Frontal cortex (tissue), 4 donors: ENCODE measurements at places on chromosomes 7 and 10.

DNA sequence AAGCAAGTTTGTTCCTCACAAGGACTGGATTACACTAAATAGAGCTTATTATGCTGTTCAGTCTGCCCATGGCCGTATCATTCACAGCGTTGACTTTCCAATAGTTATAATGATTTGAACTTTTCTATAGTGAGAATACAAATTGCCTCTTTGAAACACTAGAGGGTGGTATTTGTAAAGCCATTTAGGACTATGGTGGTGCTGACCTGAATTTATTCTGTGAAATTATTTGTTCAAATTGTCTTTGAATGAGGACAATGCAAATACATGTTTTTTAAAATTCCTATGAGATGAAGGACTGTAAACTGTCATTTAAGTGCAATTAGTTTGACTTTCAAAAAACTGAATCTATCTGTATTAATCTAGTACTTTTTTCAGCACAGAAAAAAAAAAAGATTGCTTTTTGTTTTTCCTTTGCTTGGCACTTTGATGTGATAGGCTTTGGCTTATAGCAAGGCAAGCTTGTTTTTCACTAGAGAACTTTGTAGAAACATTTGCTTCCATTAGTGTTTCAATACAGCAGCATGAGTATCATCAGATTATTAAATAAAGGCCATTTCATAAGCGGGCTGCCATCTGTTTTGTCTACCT is 122.7 kb upstream of the TMEM229A start:
- peak; percentile 6 for DNase-seq

- DNase-seq = no peak
Measured at GRCh38 chr7:130346177-130346905, 1.7 kb downstream of the CPA5 start.

GRCh38 chr7:67484244-67484751 is 487.7 kb downstream of the TYW1 start:
- DNase-seq = peak; percentile 57

DNA sequence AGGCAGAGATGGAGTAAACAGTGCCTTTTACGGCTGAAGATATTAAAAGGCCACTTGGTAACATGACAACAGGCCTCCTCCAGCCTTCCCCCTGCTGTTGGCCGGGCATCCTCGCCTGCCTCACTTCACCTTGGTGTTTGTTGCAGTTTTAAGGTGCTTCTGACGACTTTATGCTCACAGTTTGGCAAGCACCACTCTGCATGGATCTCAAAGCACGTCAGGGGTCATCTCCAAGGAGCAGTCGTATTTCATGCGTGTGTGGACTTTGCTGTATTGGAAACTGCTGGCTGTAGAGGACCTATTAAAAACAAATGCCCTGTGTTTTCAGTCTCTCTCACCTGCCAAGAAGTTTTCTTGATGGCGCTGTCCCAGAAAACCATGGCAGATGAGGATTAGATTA is 483.1 kb downstream of the RPS24 start:
- DNase-seq = no peak

- DNase-seq = no peak
Measured at GRCh38 chr10:63137306-63137705, 4.2 kb downstream of the NRBF2 start.

GRCh38 chr10:133224756-133225372 is 5.2 kb upstream of the UTF1 start:
- no peak for DNase-seq

DNA sequence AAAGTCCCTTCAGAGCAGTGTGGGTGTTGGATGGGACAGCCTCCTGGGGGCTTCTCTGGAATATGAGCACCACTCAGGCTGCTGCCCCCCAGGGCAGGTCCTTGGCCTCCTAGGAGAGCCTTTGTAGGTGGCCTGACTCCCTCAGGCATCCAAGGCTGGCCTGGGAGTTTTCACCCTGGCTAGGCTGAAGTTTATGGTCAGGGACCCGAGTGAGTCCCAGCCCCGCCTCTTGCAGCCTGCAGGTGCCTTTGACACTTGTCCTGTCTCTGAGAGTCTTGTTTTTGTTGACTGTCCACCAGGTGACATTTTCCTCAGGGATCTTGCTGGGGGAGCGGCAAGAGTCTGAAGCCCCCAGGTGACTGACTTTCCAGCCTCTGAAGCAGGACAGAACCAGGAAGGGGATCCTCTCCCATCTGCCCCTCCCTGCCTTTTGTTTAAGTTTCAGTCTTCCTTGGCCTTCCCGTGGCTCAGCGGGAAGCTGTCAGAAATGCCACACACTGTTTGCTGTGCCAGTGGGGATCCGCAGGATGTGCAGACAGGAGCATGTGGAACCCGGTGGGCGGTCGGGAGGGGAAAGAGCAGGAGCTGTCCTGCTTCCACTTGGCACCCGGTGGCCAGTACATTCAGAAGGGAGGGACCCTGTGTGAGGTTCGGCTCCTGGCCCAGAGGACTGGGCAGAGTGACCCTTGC is 59.5 kb downstream of the LRRC18 start:
- DNase-seq = no peak

- DNase-seq = no peak
Measured at GRCh38 chr7:147541261-147541660, 1049.3 kb upstream of the C7orf33 start.

DNA sequence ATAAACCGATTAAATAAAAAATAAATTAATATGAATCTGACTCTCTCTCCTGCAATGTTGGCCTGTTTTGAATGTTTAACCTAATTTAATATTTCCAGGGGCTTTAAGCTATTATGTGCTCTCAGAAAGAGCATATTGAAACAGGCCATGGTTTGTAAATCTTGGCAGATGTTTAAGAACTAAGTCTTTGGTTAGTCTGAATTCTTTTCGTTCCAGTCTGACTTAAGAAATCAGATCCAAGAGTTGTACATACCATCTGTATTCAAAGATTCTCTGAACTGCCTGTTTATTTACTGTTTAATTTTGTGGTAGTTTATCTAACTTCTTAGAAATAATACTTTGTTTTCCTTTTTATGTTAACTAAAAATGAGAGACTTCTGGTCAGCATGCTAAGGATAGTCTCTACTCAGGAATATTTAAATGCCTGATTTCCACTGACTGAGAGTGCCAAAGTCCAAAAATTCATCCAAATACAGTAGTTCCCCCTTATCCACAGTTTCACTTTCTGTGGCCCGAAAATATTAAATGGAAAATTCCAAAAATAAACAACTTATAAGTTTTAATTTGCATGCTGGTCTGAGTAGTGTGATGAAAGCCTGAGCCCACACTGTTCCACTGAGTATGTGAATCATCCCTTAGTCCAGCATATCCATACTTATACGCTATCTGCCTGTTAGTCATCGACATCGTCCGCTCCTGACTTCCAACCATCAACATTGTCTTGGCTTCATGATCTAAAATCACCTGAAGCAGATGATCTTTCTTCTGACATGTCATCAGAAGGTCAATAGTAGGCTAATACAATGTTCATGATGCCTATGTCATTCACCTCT is 238.1 kb upstream of the CSTF2T start:
- no peak for DNase-seq

GRCh38 chr7:5693529-5693928 is 87.9 kb downstream of the RNF216 start:
- no peak for DNase-seq

GRCh38 chr7:131371411-131371810 is 43.7 kb downstream of the MKLN1 start:
- no peak for DNase-seq

- no peak for DNase-seq
Measured at GRCh38 chr7:127287133-127287532, 34.4 kb upstream of the GRM8 start.

GRCh38 chr7:124269774-124270173 is 236.9 kb upstream of the TMEM229A start:
- no peak for DNase-seq

DNA sequence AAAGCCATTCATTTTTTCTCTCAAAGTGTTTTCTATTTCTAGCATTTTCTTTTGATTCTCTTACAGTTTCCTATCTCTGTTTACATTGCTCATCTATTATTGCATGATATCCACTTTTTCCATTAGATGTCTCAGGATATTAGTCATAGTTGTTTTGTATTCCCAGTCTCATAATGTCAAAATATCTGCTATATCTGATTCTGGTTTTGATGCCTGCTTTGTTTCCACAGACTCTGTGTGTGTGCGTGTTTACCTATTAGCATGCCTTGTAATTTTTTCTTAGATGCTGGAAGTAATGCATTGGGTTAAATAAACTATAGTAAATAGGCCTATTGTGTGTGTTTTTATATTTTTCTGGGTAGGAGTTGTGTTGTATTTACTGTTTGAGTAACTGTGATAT is 1126.3 kb downstream of the SORCS1 start:
- no peak for DNase-seq

- no peak for DNase-seq
Measured at GRCh38 chr7:106021151-106022067, 58.3 kb downstream of the CDHR3 start.

DNA sequence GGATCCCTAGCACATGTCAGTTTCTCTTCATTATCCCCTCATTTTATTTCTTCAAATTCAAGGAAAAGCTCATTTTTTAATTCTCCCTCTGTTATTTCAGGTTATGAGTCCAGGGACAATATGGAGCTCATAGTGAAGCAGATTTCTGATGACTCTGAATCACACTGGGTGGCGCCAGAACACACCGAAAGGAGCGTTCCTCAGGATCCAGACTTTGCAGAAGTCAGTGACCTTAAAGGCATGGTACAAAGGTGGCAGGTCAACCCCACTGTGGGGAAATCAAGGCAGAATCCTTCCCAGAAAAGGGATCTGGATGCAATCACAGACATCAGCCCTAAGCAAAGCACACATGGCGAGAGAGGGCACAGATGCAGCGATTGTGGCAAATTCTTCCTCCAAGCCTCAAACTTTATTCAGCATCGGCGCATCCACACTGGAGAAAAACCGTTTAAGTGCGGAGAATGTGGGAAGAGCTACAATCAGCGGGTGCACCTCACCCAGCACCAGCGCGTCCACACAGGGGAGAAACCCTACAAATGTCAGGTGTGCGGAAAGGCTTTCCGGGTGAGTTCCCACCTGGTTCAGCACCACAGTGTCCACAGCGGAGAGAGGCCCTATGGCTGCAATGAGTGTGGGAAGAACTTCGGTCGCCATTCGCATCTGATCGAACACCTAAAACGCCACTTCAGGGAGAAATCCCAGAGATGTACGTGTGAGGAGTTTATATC is 21.4 kb downstream of the ZKSCAN5 start:
- DNase-seq = no peak

GRCh38 chr7:92466682-92467081 is 11.1 kb downstream of the ERVW-1 start:
- no peak for DNase-seq

- DNase-seq = no peak
Measured at GRCh38 chr7:20374399-20374798, 43.7 kb downstream of the ITGB8 start.

DNA sequence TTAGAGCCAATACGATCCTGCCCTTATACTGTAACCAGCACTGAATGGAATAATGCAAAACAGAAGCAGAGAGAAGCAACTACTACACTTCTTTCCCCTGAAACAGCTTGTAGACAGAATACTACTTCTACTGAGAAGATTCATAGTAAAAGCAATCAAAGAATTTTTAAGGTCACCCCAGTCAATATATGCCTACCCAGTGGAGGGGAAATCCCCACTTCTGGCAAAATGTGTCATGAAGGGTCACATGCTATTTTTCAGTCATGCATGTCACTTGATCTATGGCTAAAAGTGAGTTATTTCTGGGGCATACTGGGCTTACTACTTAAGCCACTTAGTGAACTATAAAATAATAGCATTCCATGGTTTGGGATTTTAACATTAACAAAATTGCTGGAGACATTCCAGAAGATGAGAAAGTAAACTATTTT is 25.6 kb downstream of the IRF5 start:
- DNase-seq = no peak

DNA sequence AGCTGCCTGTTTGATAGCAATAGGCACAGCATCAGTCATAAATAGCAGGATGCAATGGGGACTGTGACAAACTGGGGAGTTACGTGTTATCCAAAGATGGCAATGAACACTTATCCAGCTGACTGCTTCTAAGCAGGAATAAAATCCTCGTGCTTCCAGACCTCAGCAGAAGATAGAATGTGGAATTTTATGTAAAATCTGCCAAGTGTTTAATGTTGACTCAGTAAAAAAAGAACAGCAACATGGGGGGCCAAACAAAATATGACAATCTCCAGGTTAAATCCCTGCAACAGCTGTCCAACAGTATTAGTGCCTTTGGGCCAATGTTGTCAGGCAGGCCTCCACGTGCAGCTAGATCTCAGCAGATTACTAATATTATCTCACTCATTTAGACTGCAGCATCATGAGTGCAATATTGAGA is 127.3 kb downstream of the SEMA3C start:
- no peak for DNase-seq

- DNase-seq = no peak
Measured at GRCh38 chr10:34885898-34886297, 70.8 kb upstream of the PARD3 start.

- DNase-seq = no peak
Measured at GRCh38 chr10:17475661-17476060, 21.3 kb upstream of the ST8SIA6 start.

GRCh38 chr7:105003275-105003674 is 10.7 kb upstream of the KMT2E start:
- no peak for DNase-seq

DNA sequence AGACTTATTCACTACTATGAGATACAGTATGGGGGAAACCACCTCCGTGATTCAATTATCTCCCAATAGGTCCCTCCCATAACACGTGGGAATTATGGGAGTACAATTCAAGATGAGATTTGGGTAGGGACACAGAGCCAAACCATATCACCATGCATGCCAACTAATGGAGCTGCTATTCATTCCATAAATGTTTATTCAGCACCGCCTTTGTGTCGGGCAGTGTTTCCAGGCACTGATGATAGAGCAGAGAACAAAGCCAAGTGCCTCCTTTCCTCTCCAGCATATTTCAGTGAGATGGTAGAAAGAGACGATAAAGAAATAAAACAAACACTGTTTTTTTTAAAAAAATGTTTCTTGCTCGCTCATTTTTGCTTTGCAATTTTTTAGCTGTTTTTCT is 295.9 kb upstream of the FOXK1 start:
- DNase-seq = no peak
